ENCODE measurements at places on chromosomes 2 and 18.

DNA sequence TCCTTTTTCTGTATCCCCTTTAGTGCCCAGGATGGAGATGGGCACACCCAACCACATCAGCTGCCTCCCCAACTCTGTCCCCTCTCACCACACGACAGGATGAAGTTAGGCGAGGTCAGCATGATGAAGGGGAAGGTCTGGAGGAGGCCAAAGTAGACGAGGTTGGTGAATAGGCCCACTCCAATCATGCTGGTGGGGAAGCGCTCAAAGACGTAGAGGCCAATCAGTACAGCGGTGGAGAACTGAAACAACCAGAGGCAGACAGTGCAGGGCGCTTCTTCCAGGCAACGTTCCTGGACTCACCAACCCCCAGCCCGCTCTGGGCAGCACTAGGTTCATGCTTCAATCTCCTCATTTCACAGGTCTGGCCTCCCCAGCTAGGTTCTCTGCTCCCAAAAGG lies 2.9 kb downstream of the TEX261 start:
- DNase-seq: no peak

- DNase-seq: no peak
Observed at GRCh38 chr18:5311301-5311989, 15.9 kb upstream of the ZBTB14 start.

DNA sequence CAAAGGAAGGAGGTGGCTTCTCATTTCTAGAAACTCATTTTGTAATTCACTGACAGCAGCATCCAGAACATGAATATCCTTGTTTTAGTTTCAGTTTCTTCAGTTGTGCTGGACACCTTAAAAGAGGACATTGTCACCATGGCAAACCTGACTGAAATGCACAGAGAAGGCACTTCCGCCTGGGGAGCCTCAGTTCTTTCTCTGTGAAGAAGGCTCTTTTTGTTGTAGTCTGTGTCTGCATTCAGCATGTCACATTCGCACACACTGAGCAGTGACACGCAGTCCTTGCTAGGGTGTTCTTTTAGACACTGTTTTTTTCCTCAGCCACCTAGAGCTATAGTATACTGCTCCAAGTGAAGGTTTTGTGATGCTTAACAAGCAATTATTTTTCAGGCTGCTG lies 9.5 kb upstream of the RPRM start:
- no peak for DNase-seq

DNA sequence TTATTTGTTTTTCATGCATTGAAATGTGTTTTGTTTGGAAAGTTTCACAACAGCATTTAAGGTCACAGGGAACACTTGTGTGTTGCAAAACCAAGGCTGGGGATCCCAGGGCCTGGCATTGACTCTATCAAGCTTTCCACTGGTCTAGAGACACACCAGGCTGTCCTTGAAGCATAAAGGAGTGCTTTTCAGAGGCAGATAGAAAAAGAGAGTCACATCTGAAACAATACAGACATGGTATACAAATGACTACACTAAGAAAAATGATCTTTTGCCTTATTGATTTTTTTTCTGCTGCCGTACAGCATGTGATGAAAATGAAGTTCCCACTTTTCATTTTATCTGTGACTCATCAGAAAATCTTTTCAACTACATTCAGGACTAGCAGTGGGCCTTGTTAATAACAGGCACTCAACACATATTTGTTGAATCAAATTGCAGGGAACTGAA lies 61.9 kb upstream of the ZCCHC2 start:
- no peak for DNase-seq

GRCh38 chr2:133591164-133591563 lies 22.9 kb upstream of the NCKAP5 start:
- no peak for DNase-seq

DNA sequence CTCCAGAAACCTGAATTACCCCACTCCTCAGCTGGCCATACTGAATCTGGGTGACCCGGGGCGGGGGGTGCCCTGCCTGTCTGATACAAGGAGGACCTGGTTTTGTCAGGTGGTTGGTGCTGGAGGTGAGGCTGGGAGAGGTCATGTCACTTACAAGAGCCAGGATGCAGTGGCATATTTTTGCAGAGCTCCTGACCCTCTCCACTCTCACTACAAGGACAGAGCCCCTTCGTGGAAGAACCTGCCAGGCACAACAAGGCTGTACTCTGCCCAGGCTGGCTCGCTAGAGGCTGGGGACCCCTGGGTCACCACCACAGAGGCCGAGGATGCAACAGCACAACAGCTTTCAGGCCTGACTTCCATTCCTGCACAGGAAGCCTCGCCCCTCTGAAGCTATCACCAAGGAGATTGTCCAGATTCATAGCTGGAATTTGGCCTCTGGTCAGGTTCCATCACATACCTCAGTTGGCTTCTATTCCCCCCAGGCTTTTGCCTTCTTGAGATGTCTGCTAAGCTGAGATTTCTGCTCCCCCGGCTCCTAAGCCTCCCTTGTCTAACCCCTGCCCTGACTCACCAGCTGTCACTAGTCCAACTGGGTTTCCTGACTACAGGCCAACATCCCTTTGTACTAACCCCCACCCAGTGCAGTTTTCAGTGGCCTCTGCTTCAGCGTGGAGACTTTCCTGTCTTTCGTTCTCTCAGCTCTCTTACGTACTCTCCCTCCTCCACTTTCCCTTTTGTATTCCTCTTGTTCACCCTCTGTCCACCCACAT lies 132.5 kb upstream of the EPAS1 start:
- no peak for DNase-seq

GRCh38 chr2:45786030-45786835 lies 134.8 kb downstream of the PRKCE start:
- no peak for DNase-seq

- no peak for DNase-seq
Observed at GRCh38 chr2:239887604-239888003, 137.5 kb downstream of the NDUFA10 start.

- no peak for DNase-seq
Observed at GRCh38 chr2:159617646-159618045, 1.3 kb upstream of the BAZ2B start.

- DNase-seq: no peak
Observed at GRCh38 chr2:191789796-191790195, 57.1 kb downstream of the CAVIN2 start.

DNA sequence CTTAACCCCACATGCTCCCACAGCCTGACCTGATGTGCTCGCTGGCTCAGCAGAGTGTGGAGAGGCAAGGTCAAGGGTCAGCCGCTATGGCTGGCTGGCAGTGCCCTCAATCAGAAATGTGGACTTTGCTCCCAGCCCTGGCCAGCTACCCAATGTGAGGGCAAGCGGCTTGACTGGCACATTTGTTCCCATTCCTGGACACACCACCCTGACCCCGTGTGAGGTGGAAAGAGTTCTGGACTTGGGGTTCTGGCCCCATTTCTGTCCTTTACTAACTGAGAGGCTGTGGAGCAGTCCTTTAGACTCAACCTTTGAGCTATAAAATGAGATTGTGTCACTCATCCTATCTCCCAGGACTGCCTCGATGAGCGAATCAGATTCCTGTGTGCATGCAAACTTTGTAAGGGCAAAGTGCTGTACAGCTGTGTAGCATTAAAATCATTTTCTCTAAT lies 9.1 kb downstream of the THNSL2 start:
- DNase-seq: no peak

DNA sequence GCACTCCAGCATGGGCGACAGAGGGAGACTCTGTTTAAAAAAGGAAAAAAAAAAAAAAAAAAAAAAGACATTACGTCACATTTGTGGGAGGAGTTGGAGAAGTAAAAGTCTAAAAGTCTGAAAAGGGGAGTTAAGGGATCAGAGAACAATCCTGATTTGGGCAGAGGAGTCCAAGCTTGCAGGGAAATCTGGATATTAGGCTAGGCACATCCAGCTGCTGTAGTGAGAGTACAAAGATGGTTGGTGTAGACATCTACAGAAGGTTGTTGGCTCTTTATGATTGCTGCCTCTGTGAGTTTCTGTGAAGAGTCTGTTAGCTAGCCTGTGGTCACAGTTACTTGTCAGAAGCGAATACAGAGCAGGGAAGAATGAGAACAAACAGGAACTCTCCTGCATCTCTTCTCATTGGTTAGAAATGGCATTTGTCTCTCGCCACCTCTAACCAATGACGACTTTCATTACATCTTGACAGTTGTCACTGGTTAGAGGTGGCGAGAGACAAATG lies 3.3 kb upstream of the OSBPL6 start:
- no peak for DNase-seq

GRCh38 chr18:75681538-75682115 lies 254.1 kb upstream of the SMIM21 start:
- no peak for DNase-seq

- no peak for DNase-seq
Observed at GRCh38 chr2:62473246-62473827, 32.7 kb downstream of the TMEM17 start.

DNA sequence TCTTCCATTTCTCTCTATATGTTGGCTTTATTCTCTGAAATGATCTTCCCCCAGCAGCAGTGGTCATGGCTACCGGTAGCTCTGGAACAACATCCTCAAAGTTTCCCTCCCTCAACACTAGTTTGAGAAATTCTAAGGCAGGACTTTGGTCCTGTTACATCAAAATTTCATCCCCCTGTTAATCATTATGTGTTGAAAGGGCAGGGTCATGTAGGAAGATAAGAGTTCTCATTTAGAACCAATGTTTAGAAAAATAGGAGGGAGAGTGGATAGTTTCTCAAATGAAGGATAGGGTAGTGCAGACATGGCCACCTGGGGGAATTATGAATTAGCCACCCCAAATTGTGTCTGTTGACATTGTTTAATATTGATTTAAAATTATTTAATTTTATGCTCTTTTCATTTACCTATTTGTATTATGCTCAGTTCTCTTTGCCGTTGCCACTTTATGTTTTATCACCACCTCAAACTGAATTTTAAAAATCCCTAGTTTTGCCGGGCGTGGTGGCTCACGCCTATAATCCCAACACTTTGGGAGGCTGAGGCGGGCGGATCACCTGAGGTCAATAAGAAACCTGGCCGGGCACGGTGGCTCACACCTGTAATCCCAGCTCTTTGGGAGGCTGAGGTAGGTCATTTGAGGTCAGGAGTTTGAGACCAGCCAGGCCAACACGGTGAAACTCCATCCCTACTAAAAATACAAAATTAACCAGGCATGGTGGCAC lies 22.3 kb downstream of the EML4 start:
- DNase-seq: no peak

GRCh38 chr2:109609352-109610024 lies 4.3 kb downstream of the SEPTIN10 start:
- no peak for DNase-seq

DNA sequence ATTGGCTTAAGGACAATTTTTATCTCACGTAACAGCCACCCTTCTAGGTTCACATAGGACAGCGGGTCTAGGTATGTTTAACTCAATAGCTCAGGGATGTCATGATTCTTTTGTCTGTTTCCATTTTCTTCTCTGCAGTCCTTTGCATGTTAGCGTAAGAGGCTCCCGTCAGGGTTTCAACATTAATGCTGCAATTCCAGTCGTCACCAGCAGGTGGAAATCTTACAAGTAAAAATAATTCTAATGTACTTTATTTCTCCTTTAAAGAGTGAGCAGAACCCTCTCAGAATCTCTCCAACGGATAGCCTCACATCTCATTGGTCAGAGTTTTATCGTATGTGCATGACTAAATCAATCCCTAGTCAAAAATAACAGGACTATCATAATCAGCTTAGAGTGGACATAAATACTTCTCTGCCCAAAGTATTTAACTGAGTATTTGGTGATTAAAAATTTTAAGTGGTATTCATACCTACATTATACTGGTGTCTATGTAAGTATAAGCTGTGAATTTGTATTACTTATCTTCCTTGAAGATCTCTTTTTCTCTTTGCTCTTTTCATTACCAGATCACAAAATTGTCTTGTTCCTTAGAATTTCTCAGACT lies 487.2 kb upstream of the GCFC2 start:
- DNase-seq: no peak

- DNase-seq: no peak
Observed at GRCh38 chr2:120666433-120666832, 69.2 kb upstream of the GLI2 start.

- DNase-seq: no peak
Observed at GRCh38 chr2:142291969-142292368, 161.2 kb upstream of the LRP1B start.

- no peak for DNase-seq
Observed at GRCh38 chr2:85423525-85423924, 5.0 kb downstream of the SH2D6 start.

DNA sequence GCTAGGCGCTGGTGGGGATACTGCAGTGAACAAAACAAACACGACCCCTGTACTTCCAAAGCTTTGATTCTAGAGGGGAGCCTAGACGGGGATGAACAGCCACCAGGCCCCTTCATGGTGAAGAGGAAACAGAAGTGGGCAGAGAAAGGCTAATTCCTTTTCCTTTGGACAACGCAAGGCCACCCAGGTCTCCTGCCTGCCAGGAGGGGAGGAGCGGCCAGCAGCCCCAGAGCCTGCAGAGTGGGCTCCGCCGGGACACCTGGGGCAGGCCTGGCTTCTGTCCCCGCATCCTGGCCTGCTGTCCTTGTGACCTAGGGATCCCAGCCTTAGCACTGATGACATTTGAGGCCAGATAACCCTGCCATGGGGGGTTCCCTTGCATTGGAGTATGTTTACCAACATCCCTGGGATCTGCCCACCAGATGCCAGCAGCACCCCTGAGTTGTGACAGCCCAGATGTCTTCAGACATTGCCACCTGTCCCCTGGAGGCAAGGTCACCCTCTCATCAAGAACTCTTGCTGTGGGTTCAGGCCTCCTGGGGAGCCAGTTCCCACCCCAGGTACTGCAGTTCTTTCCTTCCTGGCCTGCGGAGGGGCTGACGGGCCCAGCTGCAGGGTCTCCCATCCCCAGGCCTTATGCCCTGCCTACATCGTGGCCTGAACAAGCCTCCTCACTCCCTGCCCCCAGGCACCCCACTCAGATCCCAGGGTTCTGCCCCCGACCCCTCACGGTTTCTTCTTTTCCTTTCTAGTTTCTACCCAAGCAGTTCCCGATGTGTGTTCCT lies 125.7 kb downstream of the SEPTIN10 start:
- no peak for DNase-seq
